ENCODE measurements at places on chromosomes 11 and 22.

DNA sequence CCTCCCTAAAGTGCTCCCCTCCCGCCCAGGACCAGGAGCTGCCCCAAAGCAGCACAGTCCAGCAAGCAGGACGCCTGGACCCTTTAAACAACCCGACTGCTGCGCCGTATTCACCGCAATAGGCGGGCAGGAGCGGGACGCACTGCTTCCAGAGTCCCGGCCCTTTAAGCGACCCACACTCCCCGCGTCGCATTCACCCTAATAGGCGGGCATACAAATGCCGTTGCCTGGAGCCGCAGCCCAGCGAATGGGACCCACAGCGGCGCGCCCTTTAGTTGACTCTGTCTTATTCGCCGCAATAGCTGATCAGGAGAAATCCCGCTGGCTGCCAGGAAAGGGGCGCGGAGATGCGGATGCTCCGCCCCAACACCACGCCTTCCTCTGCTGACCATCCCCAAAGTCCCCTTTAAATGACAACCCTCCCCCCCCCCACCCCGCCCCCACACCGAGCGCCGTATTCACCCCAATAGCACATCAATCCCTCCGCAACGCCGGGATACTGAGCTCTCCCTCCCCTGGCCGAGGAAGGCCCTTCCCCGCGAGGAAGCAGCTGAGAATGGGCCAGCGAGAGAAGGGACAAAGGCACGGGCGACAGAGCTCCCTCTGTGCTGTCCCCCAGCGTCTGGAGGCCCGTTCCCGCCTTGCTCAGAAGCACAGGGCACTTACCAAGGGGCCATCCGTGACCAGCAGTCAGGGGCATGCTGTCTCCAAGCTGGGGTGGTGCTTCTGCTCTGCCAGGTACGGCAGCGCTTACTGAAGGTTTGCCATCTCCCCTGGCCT is 4.7 kb downstream of the OSBPL5 start:
- no peak for DNase-seq

DNA sequence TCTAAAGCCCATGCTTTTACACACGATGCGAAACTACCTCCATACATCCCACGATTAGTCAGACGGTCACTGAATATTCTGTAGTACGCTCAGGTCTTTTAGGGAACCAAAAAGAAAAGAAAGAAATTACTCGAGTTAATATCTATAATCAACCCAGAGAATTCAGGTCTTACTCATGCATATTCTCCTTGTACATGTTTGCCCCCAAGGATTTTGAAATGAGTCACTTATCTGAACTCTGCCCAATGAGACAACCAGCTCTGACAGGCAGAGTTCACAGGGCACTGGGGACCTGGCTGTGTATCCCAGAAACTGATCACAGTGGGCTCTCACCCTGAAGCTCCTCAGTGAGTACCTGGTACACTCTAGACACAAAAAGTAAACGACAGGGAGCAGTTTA is 29.2 kb downstream of the RASSF10 start:
- DNase-seq = no peak

- peak; percentile 49 for DNase-seq
Observed at GRCh38 chr22:50481440-50482106, at the start of gene ADM2. TSS of gene ADM2 (plus strand) at chr22:50481543. CDS start at chr22:50481848, 305 bp downstream.

GRCh38 chr22:33780531-33781136 is 139.6 kb downstream of the LARGE1 start:
- no peak for DNase-seq

GRCh38 chr11:35242412-35243242 is 103.7 kb downstream of the CD44 start:
- no peak for DNase-seq

DNA sequence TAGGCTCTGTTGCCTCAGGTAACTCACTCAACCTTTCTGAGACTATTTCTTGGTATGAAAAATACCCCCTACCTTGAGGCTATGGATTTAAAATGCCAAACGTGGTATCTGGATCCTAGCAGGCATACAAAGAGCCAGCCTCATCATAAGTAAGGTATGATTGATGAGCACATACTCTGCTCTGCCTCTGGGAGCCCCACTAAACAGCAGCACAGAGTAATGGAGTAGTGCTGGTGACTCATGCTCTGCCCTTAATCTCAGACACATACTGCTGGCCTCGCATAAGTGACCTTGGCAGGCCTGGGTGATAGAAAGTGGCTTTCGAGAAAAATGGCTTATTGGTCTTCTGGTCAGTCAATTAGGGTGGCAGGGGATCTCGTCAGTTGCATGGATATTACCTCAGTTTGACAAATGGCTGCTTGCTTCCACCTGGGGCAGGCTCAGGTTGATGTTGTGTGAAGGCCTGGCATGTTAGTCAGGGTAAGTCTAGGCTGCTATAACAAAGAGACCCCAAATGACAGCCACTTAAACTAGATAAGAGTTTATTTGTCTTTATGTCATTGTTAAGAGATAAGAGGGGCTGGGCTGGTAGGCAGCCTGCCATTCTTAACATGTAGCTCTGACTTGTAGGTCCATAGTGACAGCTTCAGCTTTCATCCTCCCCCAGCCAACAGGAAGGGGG is 15.2 kb upstream of the SLC6A5 start:
- DNase-seq = no peak

DNA sequence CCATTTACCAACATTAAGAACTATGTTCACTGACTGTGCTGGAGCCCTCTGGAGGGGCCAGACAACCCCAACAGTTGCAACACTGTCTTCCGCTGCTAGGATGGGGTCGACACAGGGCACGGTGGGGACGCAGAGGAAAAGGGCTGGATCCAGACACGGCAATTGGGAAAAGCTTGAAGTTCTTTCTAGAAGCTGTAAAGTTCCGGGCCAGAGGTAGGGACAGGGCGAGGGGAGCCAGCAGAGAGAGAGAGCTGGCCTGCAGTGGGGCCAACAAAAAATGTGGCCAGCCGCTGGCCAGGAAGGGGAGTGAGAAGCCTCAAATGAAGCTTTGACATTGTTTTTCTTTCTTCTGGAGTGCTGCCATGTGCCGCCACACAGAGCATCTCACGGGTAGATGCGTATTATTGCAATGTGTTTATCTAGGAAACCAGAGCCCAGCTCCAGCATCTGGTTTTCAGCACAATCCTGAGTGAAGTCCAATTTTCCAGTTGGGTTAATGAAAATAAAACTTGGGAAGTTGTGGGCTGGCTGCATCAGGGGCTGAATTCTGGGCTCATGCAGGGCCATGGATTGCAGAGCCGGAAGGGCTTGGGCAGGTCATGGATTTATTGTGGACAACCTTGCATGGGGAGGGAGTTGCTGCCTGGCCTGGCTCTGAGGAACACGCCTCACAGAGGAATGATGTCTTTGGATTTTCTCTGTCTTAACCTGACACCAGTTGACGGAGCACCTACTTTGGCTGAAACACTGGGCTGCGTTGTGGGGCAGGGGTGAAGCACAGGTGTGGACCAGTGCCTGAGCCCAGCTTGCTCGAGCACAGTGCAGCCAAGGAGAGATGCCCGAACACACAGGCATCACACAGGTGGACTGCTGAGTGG is 67.6 kb upstream of the AMPD3 start:
- no peak for DNase-seq

DNA sequence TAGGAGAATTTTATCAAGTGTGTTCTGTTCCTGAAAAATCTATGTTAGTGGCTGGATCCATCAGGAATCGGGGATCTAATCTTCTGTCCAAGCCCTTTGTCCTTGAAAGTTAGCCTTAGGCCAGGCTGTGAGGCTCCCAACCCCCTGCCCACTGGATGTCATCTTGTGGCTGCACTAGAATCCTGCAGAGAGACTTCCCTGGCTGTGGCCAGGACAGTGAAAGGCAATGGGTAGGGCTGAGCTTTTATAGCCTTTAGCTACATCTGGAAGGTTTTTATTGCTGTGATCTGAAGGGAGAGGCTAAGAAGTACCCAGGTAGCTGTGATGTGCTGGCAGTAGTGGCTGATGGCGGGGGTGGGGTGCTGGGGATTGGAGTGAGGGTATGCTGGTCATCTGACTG is 2.1 kb downstream of the OAF start:
- DNase-seq = no peak

GRCh38 chr11:121250843-121251242 is 41.7 kb upstream of the SC5D start:
- no peak for DNase-seq

DNA sequence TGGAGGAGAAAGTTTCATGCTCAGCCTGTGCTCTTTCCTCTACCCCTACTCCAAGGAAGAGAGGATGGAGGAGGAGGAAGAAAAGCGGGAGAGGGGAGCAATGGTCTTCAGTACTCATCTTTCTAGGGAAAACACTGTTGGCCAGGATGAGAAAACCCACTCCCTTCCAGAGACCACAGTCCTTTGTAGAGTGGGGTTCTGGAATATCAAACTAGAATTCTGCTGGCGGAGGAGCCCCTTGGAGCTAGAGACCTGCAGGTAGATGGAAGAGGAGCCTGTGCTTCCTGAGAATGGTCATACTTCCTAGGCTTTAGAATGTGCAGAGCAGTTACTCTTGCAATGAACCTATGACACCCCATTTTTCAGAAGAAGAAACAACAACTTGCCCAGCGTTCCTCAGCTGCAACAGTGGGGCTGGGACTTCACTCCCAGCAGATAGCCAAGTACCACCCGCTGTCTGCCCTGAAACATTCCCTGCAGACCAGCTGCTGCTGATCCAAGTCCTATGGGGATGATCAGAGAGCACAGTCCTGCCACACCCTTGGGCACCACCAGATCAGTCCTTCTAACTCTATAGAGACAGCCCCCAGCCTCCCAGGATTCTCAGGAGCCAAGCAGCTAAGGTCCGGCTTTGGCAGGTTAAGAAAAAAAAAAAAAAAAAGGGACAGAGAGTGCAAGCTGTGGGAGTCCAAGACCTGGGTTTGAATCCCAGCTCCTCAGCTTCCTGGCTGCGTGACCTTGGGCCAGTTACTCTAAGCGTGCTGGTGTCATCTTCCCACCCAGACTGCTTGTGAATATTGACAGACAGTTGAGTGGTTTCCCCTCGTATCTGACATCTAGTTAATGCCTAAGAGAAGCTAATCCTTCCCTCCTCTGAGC is 664 bp downstream of the PTGDR2 start:
- no peak for DNase-seq

DNA sequence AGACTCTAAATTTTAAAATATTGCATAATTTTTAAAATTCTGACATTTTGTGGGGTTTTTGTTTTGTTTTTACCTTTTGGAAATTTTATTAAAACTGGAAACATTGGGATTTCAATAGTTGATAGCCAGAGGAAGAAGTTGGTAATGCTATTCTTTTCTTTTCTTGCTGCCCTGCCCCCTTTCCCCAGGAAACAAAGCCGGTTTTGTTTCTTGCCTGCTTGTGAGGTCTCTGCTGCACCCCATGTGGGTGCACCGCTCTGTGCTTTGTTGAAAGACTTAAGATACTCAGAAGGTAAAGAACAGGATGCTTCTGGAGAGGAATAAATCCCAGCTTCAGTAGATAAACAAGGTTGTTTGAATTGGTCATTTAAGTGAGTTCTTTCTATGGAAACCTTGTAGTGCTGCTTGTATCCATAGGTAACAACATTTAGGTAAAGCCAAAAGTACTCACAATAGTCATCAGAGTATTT is 87.5 kb downstream of the YAP1 start:
- no peak for DNase-seq

GRCh38 chr11:12094872-12095800 is 15.3 kb upstream of the MICAL2 start:
- DNase-seq = no peak

GRCh38 chr11:67416416-67417335 is 1.2 kb downstream of the CARNS1 start:
- peak; percentile 73 for DNase-seq

- DNase-seq = no peak
Observed at GRCh38 chr11:45227836-45228235, 58.3 kb downstream of the SYT13 start.

- no peak for DNase-seq
Observed at GRCh38 chr22:39666926-39667325, 96.4 kb downstream of the CACNA1I start.

- no peak for DNase-seq
Observed at GRCh38 chr22:37381489-37381888, 45.8 kb downstream of the ELFN2 start.

DNA sequence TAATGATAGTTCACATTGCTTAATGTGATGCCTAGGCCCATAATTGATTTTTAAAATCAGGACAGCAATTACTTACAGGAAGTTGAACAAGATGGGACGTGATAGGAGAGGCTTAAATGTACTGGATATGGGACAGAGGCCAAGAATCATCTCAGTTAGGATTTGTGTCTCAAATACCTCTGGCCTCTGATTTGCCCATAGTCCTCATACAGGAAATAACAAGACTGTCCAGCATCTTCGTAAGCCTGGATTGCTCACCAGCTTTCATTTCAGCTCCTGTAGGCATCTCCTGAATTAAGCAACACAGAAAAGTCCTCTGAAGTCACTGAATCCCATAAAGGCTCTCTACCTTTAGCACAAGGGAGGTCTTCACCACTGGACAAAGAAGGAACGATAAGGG is at the start of gene MRGPRX3:
MRGPRX3 (plus strand) TSS at position 231 of the 400 bp plus-strand sequence. CDS start 4,632 bp downstream, outside the sequence.
- no peak for DNase-seq

DNA sequence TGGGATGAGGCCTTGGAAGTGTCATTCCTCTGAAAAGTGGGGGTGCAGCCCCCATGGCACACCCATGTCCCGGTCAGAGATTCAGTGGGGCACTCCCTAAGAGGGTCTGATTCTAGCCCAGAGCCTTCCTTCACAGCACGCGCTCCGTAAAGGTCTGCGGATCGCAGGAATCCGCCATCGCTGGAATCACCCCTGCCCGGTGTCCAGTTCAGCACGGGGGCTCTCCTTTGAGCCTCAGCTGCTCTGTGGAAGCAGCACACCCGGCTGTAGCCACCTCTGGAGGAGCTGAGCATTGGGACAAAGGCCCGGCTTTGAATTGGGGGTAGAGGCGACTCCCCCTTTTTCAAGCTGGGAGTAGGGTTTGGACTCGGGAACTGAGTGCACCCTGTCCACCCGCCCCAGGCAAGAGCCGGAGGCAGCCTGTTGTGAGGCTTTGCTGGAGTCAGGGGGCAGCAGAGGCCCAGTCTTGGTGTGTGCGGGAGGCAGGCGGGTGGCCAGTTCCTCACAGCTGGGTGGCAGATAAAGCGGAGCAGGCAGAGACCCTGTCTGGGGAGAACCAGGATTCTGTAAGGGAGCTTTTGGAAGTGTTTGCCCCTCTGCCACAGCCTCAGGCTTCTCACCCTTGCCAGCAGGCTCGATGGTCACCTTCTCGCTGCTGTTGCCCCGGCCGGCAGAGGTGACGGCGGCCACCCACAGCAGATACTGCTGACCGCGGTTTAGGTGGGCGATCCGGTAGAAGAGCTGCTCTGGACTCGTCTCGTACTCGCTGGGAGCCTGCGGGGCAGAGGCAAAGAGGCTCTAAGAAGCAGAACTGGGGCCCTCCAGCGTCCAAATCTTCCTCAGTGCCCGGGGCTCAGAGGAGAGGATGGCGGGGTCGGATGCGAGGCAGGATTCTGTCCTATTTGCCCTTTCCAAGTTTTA is 115.9 kb downstream of the CEP164 start:
- DNase-seq = no peak

- DNase-seq = no peak
Observed at GRCh38 chr11:75482931-75483469, 42.7 kb downstream of the GDPD5 start.
